Stimulated activated CD8-positive, alpha-beta memory T cell treated with anti-CD3 and anti-CD28 coated beads, Interleukin-15, amount 100 ng/mL, for 1 hour (primary cell): ENCODE measurements at places on chromosomes 6 and 20.

DNA sequence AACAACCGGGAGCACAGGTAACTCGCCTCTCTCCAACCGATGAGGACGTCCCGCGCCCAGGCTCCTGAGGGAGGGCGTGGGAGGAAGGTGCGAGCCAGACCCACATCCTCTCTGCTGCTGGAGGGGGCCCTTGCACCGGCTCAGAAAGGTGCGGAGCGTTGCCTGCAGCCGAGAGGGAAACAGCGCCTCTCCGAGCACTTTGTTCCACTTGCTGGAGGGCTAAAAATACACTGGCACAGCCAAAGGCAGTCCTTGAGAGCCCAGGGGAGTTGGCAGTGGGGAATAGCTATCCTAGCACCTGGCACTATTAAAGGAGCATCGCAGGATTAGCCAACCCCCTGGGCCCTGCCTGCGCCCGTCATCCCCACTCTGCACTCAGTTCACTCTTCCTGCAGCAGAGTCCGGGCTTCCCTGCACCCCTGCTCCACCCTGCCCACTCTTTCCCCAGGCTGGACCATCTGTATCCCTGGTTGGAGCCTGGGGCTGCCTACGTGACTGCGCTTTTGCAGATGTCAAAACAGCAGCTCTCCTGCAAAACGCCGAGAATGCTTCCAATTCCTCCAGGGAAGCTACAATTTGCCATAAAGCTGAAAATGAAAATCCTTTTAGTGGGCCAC is 108.9 kb downstream of the SNX5 start:
- DNase-seq, result no peak

GRCh38 chr6:128521282-128521632 is 858 bp upstream of the PTPRK start:
- no peak for DNase-seq

- no peak for DNase-seq
Observed at GRCh38 chr6:150876598-150876997, 11.1 kb downstream of the MTHFD1L start.

GRCh38 chr20:19974630-19975435 is 42.3 kb upstream of the NAA20 start:
- no peak for DNase-seq

GRCh38 chr6:15498640-15499039 is 164.2 kb downstream of the DTNBP1 start:
- no peak for DNase-seq

- DNase-seq, result no peak
Observed at GRCh38 chr20:19937651-19938420, 79.3 kb upstream of the NAA20 start.

DNA sequence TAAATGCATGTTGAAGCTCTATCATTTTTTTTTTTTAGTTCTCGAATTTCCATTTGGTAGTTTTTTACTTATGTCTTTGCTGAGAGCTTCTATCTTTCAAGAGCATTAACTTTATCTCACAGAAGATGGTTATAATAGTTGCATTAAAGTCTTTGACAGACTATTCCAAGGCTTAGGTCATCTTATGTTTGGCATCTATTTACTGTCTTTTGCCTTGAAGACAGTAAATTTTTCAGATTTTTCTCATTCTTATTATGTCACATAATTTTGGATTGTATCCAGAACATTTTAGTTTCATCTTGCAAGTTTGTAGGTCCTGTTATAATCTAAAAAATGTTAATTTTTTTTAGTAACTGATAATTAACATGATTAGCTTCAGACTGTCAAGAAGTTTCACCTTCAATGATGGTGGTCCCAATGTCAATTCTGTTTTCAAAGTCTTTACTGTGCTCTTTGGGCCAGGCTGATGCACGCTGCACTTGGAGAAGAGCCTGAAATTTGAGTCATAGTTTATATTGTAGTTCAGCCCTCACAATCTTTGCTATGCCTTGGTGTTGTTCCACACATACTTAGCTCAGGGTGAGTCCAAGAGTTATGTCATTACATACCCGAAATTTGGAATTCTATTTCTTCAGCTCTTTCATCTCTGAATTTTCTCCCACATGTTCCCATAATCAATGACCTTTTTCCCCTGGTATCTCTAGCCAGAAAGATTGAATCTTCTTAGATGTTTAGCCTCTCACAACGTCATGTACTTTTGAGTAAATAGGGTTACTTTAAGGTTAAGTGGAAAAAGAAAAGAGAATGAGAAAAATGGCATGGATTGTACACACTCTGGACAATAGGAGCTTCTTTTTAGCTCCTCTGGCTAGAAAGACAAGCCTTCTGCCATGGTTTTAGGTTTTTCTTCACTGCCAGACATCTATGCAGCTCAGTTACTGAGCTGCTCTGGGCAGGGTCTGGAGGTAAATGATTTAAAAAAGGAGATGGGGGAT is 110.3 kb upstream of the BTBD3 start:
- no peak for DNase-seq

DNA sequence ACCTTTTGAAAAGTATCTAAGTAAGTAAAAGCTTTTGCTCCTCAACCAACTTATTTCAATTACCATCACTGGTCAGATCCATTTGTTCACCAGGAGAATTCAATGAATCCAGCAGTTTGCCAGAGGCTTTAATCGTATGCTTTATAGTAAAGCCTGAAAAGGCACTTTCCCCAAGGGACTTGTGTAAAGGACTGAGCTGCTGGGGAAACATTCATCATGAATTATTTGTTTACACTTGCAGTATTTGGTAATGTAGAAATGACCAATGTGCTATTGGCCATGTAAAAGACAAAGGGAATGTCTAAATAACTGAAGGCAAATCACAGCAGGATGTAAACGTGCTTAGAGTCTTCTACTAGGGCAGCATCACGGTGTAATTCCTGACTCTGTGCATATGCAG is 471.4 kb downstream of the ADGRB3 start:
- DNase-seq, result no peak

DNA sequence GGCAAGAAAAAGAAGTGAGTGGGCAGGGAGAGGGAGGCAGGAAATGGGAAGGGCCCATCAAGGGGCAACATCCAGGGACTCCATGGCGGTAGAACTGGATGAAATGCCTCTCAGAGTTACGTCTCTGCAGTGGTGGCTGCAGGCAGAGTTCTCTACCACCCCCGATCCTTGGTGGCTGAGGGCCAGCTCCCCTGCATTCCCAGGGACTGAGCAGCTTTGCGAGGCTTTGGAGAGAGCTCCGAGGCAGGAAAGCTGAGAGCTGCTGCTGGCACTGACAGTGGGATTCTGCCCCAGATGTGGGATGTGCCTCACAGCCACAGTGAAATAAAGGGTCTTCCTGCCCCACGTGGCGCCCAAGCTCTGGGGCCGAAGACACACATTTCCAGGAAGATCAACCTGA is 236.6 kb downstream of the SLC24A3 start:
- no peak for DNase-seq

DNA sequence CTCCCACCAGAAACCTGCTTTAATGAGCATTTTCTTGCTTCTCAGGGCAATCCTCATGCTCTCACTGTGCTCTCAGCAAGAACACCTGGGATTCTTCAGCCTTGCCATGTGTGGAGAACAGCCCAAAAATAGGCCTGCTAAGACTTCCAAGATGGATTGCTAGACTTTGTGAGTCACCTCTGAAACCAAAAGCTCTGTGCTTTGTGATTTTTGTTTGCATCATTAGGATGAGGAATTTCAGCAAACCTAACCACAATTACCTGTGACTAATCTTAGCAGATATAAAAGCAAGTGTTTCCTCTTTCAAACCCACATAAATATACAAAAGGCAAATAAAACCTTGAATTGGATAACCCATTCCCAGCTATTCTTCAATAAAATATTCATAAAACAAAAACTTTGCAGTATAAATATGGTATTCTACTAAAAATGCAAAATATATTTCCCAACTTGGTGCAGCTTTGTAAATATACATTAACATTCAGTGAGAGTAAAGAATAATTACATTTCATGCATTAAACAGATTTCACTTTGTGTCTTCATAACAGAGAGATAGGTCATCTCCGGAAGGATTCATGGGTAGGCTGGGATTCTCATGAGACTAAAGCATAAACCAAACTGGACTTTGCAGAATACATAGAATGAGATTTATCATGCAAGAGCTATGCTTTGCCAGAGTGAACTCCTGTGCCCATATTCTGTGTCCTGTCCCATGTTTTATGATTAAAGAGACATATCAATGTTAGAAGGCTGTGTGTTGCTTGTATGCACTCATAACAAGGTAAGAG is 33.5 kb downstream of the TPBG start:
- no peak for DNase-seq

- DNase-seq, result no peak
Observed at GRCh38 chr20:47338131-47338628, 18.3 kb downstream of the ZMYND8 start.

DNA sequence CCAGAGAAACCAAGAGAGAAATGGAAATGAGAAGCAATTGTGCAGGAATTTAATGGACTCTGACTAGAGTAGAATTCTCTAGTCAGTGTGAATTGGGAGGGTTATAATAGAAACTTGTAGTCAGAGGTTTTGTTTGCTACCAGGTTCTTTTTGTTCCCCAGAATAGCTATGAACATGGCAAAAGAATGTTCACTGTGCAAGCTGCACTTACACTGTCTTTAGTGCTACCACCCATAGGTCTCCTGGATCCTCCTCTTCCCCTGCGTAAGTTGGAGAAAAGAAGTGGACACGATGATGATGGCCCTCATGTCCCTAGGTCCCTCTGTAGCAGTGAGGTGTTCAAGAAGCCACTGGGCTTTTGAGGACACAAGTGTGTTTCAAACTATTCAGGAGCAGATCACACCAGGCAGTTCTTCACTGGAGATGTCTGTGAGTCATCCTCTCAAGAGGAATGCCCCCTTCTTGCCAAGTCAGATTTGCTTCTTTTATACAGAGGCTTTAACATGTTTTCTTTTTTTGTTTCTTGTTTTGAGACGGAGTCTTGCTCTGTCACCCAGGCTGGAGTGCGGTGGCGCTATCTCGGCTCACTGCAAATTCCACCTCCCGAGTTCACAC is 47.6 kb upstream of the SMIM8 start:
- no peak for DNase-seq

DNA sequence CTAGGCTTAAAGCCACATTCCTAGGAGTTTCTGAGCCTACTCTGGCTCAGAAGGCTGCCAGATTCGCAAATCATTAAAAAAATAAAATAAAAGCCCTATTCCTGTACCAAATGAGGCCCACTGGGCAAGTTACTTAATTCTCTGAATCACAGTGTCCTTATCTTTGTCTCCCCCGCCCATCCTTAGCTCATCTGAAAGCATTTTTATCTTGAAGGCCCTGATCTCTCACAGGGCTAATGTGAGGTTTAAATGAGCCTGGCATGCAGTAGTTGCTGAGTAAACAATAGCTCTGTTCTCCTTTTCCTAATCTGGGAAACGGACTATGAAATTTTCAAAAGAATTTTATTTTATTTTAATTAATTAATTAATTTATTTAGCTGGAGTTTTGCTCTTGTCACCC is 2.1 kb upstream of the ZBTB12 start:
- DNase-seq, result no peak

GRCh38 chr6:29989211-29989610 is 46.9 kb downstream of the HLA-A start:
- no peak for DNase-seq

GRCh38 chr6:92377137-92377536 is 1042.2 kb downstream of the EPHA7 start:
- no peak for DNase-seq

DNA sequence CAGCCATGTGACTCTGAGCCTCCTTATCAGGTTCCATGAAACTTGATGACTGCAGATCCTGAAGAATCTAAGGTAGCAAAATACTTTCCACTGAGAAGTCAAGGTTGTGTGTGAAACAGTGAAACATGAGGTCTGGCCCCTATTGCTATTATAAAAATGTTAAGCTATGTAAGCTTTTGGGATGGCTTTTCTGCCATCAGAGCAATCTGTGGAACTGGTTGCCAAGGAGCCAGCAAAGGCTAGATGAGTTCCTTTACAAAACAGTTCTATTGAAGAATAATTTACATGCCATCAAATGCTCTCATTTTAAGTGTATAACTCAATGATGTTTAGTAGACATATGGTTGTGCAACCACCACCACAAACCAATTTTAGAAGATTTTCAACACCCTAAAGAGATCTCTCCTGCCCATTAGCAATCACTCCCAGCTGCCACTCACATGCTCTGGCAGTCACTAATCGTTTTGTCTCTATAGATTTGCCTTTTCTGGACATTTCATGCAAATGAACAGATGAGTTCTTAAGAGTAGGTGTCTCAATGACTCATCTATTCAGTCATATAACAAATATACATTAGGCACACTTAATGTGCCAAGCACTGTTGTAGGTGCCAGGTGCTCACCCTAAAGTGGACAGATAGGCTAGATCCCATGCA is 19.9 kb upstream of the MEP1A start:
- no peak for DNase-seq

- no peak for DNase-seq
Observed at GRCh38 chr6:52495922-52496321, 75.8 kb downstream of the EFHC1 start.

DNA sequence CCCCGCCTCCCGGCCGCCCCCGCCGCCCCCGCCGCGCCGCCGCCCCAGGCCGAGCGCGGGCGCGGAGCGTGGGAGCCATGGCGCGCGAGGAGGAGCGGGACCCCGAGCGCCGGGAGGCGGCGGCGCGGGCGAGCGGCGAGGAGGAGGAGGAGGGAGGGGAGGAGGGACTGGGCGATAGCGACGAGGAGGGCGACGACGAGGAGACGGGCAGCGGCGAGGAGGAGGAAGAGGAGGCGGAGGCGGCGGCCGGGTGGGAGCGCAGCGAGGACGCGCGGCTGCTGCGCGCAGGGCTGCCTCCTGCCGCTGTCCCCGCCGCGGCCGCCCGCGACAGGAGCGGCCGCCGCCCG is at the start of gene SLC24A3:
Gene SLC24A3 (plus strand): TSS at position 174 of the 347 bp plus-strand sequence.
- DNase-seq, result no peak

GRCh38 chr6:11207199-11207968 is 25.1 kb downstream of the NEDD9 start:
- no peak for DNase-seq

DNA sequence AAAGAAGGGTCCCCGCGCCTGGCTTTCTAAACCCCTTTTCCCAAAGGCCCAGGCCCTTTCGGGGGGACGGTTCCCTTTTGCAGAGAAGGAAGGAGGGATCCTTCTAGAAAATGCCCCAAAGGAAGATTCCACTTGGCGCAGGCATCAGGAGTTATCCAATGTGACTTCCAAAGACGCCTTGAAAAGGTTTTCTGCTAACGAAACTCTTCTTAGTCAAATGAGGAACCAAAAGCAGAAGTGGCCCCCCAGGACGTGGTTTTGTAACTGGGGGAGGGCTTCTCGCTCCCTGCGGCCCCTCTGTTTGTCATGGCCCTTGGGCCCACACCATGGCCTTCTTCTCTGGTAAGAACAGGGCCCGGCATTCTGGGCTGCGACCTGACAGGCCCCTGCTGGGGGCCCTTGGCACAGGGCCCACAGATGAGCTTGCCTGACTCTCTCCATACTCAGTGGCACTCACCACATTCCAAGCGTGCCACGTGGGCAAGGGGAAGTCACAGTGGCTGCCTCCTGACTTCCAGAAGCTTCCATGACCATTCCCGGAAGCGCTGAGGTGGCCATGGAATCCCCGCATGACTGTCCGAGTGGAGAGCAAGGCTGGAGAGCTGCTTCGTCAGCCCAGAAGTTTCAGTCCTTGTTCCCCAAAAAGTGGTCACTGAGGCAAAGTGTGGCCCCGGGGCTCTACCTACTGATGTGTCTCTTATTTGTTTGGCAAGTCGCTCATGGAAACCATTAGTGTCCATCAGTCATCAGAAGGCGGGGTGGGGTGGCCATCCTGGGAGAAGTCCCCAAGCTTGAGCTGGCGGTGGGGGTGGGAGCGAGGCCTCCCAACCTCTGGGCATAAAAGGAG is 834 bp upstream of the CTSZ start:
- no peak for DNase-seq
